ENCODE measurements at places on chromosomes 6 and 20.

DNA sequence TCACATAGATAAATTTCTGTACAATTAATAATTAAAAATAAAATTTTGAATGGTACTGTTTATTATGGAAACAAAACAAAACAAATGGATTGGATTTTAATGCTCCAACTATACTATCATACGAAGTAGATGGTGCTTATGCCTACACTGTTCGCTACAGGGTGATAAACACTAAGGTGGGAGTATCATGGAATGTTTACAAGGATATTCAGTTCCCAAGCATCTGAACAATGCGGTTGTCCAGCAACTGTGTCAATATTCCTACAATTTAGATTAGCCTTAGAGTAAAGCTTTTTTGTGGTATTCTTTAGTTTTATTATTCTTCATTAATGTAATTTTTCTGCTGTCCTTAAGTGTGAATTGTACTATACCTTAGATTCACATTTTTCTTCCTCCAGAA is 105.1 kb downstream of the MMS22L start:
- DNase-seq: no peak

DNA sequence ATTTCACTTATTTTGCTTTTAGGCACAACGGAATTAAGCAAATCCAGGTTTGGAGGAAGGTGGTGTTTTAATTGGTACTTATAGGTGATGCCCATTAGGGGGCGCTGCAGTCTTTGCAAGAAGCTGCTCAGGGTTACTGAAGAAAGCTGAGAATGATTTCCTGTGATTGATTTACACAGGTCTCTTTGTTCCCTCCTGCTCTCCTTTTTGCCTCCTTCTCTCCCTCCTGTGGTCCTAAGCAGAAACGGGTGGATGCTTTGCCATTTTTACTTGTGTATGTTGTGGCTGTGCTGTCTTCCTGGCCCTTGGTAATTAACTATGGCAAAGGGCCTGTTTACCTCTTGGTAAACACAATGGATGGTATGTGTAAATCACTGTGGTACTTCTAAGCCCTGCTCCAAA is 97.8 kb downstream of the ANKS1A start:
- peak; percentile 29 for DNase-seq

- DNase-seq: no peak
Observed at GRCh38 chr6:32113386-32114352, 4.5 kb upstream of the TNXB start.

GRCh38 chr20:40274912-40275533 is 414.0 kb downstream of the MAFB start:
- no peak for DNase-seq

- no peak for DNase-seq
Observed at GRCh38 chr6:71929047-71929446, 42.7 kb downstream of the RIMS1 start.

- no peak for DNase-seq
Observed at GRCh38 chr20:4021906-4022305, 6.5 kb upstream of the RNF24 start.

- DNase-seq: peak; percentile 20
Observed at GRCh38 chr6:137697267-137697938, 169.7 kb upstream of the TNFAIP3 start.

GRCh38 chr6:144588697-144589325 is 303.7 kb downstream of the UTRN start:
- DNase-seq: no peak

GRCh38 chr6:142647449-142648035 is 297.4 kb downstream of the HIVEP2 start:
- DNase-seq: no peak

- no peak for DNase-seq
Observed at GRCh38 chr20:52175840-52176239, 15.7 kb downstream of the ZFP64 start.

GRCh38 chr20:17650301-17651128 is 31.5 kb downstream of the RRBP1 start:
- DNase-seq: no peak

DNA sequence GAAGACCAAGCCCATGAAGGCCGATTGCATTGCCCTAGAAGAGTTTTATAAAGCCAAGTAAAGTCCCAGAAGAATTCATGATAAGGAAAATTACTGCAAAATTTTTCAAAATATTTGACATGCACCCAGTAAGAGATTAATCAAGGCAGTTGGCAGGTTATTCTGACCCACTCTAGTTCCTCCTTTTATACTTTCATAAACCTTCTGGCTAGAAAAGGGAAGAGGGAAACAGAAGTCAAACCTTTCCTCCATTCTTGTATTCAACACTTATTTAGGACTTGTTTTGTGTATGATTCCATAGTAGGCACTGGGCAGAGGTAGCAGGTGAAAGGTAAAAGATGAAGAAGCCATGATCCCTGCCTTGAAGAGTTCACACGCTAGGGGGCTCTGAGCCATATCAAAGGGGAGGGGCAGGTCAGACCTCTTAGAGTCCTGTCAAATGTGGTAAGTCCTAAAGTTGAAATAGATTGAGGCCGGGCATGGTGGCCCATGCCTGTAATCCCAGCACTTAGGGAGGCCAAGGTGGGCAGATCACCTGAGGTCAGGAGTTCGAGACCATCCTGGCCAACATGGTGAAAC is 85.4 kb downstream of the NDUFAF5 start:
- DNase-seq: no peak

- no peak for DNase-seq
Observed at GRCh38 chr6:11978169-11978987, 33.7 kb upstream of the HIVEP1 start.

DNA sequence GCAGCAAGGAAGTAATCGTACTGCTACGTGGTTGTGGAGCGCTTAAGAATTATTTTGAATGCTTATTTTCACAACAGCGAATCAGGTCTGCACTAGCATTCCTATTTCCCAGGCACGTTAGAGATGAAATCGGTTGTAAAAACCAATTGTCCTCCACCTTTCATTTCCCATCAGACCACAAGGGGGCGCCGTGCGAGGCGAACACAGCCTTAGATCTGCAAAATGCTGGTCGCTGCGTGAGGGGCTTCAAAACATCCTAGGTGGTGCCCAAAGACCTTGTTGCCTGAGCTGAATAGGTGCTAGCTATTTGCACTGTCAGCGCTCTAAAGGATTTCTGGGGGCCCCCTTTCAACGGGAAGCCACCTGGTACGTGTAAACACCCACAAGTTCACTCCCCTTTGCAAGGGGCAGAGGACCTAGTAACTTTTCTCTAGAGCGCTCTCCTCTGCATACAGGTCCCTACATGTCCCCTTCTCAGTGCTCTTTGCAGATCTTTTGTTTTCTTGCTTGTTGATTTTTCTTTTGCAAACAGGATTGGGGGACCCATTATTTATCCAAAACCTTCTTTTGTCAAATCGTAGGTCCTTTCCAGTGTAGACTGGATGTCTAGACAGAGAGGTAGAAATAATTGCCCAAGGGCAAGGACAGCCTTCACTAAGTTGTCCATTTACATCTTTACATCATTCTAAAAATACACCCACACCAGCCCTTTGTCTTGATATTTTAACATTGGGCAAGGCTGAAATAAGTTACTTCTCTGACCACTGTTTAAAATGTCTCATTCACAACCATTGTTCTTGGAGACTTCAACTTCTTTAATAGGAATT is 59.8 kb downstream of the NEDD9 start:
- DNase-seq: peak; percentile 63

DNA sequence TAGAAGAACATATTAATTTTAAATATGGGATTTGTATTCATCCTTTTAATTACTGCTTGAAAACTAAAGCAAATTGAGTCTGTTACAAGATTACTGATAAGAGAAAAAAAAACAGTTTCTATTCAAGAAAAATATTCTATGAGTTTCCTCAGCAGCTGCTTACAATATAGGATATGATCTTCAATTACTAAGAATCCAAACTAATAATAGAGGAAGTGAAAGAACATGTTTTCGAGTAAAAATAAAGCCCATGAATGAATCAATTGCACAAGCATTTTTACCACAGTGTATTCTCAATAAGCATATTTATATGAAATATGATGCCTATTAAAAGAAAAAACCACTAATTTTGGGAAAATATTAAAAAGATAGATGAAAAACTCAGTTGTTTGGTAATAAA is 63.4 kb downstream of the AHI1 start:
- no peak for DNase-seq
